H1 (cell line): ENCODE measurements at places on chromosomes 11 and 22. TPM values are rescaled to one million over a fixed set of nuclear protein-coding genes. Genes with fewer than 3 reads are reported as not detected.

Gene SMIM35
- not detected in 2 replicates for total RNA-seq

Gene TRIM49
- not detected in 2 replicates for total RNA-seq

Gene FUT4
- 7.0 and 8.0 TPM in 2 replicates for total RNA-seq

GRCh38 chr22:29341849-29342127, 26.3 kb upstream of the RASL10A start:
- H3K36me3 ChIP-seq = peaks cover 18% of the 10 kb centered on the region; the same call in 1 of the 2 replicates
- no peaks in the 10 kb centered on the region for H3K4me1 ChIP-seq
- DNase-seq = no peak
- H3K27ac ChIP-seq = no peak overlapping the region
- H3K27me3 ChIP-seq = no peaks in the 10 kb centered on the region

DNA sequence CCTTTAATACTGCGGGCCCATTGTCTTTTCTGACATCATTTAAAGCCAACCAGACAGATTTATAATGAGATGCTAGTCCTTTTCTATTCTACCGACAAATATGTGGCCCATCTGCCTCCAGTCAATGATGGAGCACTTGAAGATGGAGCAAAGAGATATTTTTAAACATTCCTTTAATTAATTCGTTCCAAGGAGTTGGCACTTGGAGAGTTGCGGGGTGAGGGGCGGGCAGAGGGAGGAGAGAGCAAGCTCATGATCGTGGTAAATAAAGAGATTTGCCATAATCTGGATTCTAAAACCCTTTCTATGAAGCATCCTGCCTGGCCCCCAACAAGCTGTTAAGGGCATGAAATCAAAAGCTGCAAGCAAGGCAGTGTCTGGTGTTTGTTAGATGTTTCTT, 5.0 kb downstream of the SLC1A2 start:
- H3K36me3 ChIP-seq = no peaks in the 10 kb centered on the region
- H3K4me3 ChIP-seq = no peak overlapping the region
- H3K27ac ChIP-seq = no peak overlapping the region
- peaks cover 46% of the 10 kb centered on the region for H3K27me3 ChIP-seq
- no peaks in the 10 kb centered on the region for H3K4me1 ChIP-seq

GRCh38 chr11:17722000-17722643, 2.8 kb downstream of the MYOD1 start:
- H3K27me3 ChIP-seq = peaks cover 52% of the 10 kb centered on the region
- no peak for DNase-seq
- H3K36me3 ChIP-seq = no peaks in the 10 kb centered on the region
- H3K4me1 ChIP-seq = peaks cover 31% of the 10 kb centered on the region

DNA sequence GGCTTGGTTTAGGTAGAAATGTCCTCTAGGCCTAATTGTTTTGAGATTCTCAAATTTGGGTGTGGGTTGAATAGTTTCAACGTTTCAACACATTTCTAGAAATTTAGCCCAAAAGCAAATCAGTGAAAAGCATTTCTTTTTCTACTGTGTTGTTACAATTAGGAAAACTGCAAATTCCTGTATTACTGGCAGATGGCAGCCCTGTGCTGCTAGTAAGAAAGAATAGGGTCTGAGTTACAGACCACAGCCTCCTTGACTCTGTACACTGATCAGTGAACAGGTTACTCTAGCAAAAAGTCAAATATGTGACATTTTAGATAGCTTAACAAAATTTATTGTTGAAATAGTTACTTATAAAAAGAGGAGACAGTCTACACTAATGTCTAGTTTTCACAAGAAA, 703.0 kb downstream of the JRKL start:
- no peaks in the 10 kb centered on the region for H3K27me3 ChIP-seq
- no peaks in the 10 kb centered on the region for H3K36me3 ChIP-seq
- H3K27ac ChIP-seq = no peak overlapping the region
- H3K4me3 ChIP-seq = no peak overlapping the region
- no peak for DNase-seq
